Left kidney (tissue), 8 donors: ENCODE measurements at places on chromosomes 5 and 9.

- DNase-seq = no peak
These were observed 18.7 kb downstream of the KCNIP1 start for GRCh38 chr5:170522211-170523141.

DNA sequence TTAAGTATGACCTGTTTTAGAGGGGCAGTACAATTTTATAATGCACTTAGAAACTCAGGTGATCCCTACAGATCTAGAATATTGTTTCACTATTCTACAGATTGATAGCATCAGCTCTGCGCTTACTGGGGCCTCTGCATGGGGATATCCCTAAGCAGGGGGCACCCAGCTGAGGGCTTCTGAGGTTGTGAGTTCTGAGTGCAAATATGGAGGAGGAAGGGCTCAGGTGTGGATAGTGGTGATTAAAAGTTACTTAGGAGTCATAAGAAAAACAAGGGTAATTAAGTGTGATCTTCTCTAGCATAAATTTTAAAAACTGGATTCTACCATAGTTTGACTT is 274.4 kb downstream of the EFNA5 start:
- DNase-seq = no peak

GRCh38 chr9:6788162-6789016 is 30.6 kb downstream of the KDM4C start:
- no peak for DNase-seq

DNA sequence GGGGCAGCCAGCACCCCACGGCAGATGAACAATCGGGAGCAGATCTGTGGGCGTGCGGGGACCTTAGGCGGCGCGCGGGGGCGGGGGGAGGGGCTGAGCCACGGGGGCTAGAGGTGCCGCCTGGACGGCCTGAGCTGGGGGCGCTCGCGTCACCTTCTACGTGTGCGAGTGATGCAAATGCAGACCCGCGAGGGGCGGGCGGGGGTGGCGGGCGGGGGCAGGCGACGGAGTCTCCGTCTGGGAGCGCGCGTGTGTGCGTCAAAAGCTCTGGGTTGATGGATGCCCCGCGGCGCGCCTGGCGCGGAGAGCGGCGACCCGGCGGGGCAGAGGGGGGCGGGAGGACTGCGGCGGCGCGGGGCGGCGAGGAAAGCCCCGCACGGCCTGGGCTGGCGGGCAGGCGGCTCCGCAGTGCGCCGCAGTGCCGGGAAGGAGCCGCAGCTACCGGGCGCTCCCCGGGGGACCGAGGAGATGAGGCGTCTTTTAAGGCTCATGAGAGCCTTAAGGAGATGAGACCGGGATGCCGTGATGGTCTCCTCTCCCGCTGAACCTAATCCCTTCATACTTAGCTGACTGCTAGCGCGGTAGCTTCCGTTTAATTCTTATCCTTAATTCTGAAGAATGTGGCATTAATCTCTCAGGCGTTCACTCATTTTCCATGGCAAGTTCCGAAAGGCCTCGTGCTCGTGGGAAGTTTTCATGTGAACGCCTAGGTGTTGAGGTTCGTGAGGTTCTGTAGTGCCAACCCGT is 1.5 kb downstream of the SV2C start:
- DNase-seq = peak; percentile 18

GRCh38 chr9:14331120-14331519 is 17.2 kb upstream of the NFIB start:
- DNase-seq = no peak
